Adrenal gland (tissue), 19 donors: ENCODE measurements at places on chromosomes 5 and 9. TPM values are rescaled to one million over a fixed set of nuclear protein-coding genes. Genes with fewer than 3 reads are reported as not detected.

GRCh38 chr5:33257807-33258429 is 182.8 kb upstream of the TARS1 start:
- DNase-seq = no peak

GRCh38 chr5:159825551-159826051 is 90.7 kb upstream of the ADRA1B start:
- DNase-seq = no peak

DNA sequence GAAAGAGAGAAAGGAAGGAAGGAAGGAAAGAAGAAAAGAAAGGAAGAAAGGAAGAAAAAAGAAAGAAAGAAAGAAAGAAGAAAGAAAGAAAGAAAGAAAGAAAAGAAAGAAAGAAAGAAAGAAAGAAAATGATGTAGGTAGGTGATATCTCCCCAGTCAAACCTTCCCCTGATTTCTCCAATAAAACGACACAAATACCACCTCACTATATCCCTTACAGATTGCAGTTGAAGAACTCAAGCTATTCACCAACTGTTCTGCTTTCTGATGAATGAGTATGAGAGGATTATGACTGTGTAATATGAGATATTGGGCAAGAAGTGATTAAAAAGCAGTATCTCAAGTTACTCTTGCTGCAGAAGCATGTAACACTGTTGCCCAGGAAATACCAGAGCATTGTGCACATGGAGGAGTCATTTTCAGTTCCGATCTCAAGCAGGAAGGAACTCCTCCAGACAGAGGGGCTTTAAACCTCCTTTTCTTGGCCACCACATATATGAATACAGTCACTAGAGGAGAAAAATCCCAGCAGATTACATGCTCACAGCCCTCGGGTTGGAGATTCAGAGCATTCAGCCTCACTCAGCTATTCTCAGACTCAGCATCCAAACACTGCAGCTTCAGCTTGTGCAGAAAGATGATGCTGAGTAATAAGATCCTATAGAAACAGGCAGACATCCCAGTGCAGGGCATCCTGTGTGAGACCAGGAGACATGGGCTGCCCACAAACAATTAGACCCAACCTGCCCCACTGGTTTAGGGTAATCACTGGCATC is 61.4 kb downstream of the UGCG start:
- DNase-seq = no peak

GRCh38 chr9:85339338-85339737 is 402.4 kb downstream of the AGTPBP1 start:
- DNase-seq = no peak

GRCh38 chr9:79477955-79478771 is 93.6 kb upstream of the TLE4 start:
- no peak for DNase-seq

- no peak for DNase-seq
Measured at GRCh38 chr5:30106596-30106995, 1086.9 kb upstream of the CDH6 start.

DNA sequence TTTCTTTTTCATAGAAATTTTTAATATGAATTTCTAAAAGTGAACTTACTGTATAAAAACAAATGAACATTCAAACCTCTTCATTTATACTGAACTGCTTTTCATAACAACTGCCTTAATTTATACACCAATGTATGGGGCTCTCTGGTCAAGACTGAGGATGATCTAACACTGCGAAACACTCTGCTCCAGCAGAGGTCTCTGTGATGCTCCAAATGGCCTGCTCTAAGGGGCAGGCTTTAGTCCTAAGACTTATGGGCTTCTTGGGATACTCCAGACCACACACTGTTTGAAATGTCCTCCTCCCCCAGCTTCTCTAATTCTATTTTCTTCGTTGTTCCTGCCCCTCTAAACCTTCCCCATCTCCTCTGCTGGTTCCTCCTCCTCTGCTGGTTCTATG is 58.5 kb downstream of the LIFR start:
- DNase-seq = no peak

DNA sequence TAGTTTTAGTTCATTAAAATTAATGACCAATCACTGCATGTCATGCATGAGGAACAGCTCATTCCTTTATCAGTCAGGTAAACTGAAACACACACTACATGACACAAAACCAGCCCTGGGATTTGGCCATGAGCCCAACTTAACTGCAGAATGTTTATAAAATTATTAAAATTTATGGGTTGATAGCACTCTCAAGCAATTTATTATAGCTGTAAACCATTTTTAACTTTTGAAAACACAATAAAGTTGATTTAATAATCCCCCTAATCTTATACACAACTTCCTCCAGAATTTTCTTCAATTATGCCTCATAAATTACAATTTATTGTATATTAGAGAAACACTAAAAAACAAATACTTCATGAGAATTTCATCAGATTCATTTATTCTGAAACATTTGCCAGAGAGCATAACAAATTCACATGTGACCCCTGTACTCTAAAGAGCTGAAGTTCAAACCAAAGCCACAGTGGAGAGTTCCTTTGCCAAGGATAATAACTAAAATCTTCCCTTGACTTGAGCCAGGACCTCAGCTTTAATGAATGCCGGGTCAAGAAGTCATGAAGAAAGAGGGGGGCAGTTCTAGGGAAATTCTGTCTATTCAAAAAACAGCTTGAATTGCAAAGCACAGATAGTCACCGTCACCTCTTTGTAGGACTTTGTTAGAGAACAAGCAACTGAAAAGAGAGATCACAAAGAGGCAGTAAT is 763.7 kb upstream of the GRAMD2B start:
- DNase-seq = no peak

DNA sequence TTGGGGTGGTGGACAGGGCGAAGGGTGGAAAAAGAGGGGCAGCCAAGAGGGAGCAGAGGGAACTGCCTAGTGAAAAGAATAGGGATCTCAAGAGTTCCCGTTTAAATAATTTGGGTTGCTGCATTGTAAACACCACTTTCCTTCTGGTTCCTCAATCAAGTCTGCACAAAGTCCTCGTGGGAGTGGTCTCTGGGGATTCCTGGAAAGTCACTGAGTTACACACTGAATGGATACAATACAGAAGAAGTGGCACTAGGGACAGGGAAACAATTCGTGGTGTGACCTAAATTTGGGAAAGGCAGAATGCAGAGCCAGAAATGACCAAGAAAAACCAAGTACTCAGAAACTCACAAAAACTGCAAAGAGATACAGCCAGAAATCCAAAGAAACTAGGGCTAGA is 161.7 kb downstream of the CDK5RAP2 start:
- no peak for DNase-seq

- no peak for DNase-seq
Measured at GRCh38 chr5:142499591-142500226, 174.9 kb upstream of the SPRY4 start.

- DNase-seq = no peak
Measured at GRCh38 chr9:120650352-120650751, 63.9 kb downstream of the MEGF9 start.

DNA sequence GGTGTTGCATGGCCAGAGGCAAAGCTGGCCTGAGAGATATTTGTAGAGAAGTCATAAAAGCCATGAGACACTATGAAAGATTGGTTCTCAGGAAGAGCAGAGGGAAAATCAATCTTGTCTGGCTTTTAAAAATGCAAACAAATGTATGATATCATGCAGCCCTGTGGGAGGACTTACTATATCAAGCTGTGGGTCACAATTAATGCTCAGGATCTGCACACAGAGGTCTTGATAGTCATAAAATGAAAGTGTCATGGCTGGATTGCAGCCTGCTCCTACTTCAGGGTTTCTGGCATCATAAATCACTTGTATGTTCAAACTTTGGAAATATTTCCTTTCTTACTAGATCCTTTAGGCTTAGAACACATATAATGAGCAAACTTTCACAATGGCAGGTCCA is 151.5 kb downstream of the SEMA6A start:
- DNase-seq = no peak

GRCh38 chr5:11803436-11803835 is 100.8 kb downstream of the CTNND2 start:
- no peak for DNase-seq

DNA sequence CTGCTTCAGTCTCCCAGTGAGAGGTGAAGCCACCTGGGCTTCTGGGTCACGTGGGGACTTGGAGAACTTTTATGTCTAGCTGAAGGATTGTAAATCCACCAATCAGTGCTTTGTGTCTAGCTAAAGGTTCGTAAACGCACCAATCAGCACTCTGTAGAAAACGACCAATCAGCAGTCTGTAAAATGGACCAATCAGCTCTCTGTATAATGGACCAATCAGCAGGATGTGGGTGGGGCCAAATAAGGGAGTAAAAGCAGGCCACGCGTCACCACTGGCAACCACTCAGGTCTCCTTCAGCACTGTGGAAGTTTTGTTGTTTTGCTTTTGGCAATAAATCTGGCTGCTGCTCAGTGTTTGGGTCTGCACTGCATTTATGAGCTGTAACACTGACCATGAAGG is 69.1 kb upstream of the NREP start:
- no peak for DNase-seq

- DNase-seq = no peak
Measured at GRCh38 chr9:94222870-94223269, 36.2 kb upstream of the ZNF169 start.

Gene SLC28A3
- not detected for total RNA-seq

Gene MPDZ
- 37.3 TPM for total RNA-seq
